ENCODE measurements at places on chromosomes 12 and 14.

DNA sequence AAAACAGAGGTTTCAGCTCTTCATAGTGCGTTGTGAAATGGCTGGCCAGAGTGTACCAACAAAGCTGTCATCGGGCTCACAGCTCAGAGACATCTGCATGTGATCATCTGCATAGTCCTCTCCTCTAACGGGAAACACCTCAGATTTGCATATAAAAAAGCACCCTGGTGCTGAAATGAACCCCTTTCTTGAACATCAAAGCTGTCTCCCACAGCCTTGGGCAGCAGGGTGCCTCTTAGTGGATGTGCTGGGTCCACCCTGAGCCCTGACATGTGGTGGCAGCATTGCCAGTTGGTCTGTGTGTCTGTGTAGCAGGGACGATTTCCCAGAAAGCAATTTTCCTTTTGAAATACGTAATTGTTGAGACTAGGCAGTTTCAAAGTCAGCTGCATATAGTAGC, 14.3 kb upstream of the PAPLN start:
- DNase-seq = no peak

DNA sequence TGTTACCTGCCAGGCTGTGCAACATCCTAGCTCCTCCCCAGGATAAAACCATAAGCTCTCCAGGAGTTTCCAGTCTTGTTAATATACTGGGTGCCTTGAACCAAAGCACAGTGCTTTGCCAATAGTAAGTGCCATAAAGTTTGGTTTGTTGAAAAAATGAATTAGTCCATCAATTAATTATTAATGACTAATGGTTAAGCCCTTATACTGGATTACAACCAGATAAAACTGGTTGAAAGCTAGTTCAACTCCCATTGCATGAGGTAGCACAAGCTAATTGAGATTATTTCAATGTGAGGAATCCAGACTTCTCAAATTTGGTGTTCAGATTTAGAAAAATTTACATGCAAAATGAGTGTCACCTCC, 1.6 kb upstream of the KRT3 start:
- DNase-seq = no peak

- no peak for DNase-seq
Observed at GRCh38 chr14:50399251-50400032, 2.8 kb upstream of the CDKL1 start.

- DNase-seq = no peak
Observed at GRCh38 chr12:15225136-15225862, 4.1 kb upstream of the RERG start.

DNA sequence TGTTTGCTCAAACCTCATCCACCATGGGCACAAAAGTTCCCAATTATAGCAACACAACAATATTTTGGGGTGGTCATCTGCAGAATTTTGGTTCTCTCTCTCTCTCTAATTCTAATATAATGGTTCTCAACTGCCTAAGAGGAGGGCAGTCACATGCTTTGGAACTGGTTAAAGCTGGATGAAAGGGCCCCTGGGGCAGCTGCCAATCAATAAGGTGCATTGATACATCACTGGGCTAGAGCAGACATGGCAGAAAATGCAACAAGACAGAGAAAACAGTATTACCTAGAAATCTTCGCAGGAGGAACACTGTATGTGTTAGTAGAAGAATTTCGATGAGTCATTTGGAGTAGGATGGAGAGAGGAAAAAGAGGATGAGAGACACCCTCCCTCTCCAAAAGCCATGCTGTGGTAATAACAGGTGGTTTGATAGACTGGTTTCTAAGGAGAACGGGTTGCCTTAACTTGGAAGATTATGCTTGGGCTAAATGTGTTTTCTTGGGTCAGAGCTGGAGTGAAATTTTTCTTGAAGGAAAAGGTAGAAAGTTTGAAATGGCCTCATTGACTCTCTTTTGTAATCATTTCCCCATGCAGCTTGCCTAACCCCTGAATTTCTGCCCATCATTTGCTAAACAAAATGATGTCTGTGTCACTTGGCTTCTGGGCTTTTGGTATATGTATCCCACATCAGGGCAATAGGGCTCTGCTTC, 67.1 kb upstream of the HIF1A start:
- no peak for DNase-seq

GRCh38 chr14:58772794-58773620, 135.2 kb downstream of the DACT1 start:
- no peak for DNase-seq

DNA sequence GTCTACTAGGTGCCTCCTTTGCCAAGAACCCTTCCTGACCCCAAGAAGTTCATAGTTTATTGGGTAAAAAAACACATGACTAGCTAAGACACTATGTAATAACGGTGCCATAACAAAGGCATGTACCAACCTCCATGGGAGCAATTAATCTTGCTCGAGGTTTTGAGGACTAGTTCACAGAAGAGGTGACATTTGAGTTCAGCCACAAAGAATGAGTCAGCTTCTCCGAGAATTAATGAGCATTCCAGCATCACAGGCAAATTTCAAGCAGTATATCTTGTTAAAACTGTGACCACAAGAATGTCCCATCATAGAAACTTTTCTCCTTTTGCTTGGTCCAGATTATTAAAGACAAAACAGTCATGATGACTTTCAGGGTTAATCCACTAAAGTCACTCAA, 113.0 kb upstream of the RAP1B start:
- DNase-seq = no peak

GRCh38 chr12:26401874-26402273, 206.5 kb downstream of the SSPN start:
- DNase-seq = no peak

- DNase-seq = no peak
Observed at GRCh38 chr14:90560991-90561390, 164.2 kb downstream of the CALM1 start.

DNA sequence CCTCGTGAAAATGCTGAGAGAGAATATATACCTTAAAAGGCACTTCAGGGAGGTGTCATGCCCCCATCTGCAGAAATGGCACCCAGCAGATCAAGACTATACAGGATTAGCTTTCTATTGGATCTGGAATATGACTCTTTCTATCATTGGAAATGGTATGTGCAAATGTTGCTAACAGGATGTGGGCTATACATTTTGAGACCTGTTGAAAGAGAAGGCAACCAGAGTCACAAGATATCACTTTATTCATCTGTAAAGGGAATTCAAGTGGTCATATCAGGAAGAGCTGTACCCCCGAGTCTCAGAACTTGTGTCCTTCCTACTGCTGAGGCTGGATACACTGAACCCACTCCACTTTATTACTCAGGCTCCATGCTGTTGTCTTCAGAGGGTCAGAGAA, 46.1 kb upstream of the FRMD6 start:
- no peak for DNase-seq

DNA sequence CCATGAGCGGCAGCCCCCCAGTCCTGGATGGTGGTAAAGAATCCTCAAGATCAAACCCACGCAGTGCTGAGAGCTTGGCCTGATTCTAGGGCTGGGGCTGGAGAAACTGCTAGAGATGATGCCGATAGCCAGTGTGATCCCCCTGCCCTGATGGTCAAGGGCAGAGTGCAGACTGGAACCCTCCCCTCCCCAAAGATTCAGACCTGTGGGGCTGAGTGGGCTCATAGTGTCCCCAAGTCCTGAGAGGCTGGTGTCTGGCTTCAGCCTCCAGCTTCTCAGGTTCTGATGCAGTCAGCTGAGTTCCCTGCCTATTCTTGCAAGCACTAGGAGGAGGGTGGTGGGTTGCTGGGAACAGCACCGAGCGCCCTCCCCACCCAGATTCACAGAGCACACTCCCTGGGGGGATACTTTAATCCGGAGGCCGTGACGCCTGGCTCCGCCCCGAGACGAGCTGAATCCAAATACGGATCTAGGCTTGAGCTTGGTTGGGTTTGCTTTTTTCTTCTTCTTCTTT, 11.9 kb downstream of the RHOF start:
- peak; percentile 69 for DNase-seq

DNA sequence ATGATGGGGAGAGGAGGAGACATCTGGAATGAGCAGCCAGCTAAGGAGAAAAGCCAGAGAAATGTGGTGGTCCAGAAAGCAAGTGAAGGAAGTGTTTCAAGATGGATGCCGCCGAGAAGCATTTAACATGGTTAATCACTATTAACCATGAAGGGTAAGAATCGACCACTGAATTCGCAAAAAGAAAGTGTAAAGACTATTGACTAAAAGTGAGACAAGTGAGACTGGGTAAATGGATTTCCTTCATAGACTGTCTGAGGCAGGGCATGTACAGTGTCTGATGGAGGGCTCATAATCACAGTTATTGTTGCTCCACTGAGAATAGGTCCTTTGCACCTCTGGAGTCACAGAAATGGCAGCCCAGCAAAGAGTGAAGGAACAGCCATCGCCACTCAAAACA, 25.3 kb upstream of the CLMN start:
- DNase-seq = no peak

- no peak for DNase-seq
Observed at GRCh38 chr14:94052662-94053061, 26.5 kb downstream of the OTUB2 start.

GRCh38 chr12:123049398-123050240, 69.1 kb downstream of the ARL6IP4 start:
- DNase-seq = no peak

GRCh38 chr14:92463141-92463540, 50.4 kb upstream of the RIN3 start:
- DNase-seq = no peak

DNA sequence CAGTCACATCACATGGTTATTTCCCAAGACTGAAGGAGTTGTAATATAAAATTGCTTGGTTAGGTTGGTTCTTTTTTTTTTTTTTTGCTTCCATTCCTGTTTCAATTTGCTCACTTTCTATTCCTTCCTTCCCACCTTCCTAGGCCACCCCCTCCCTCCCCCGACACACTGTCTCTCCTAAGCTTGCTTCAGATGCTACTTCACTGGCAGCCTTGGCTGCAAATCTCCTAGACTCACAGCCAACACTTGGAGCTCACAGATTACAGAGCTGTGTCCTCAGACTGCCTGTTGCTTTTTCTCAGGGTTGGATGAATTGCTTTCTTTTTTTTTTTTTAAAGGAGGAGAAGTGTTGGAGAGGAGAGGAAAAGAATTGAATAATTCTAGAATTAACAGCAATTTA, 77.3 kb upstream of the GRIN2B start:
- DNase-seq = no peak

- no peak for DNase-seq
Observed at GRCh38 chr12:105357162-105357691, 26.7 kb downstream of the C12orf75 start.

GRCh38 chr14:35365130-35366055, 39.2 kb downstream of the NFKBIA start:
- DNase-seq = no peak

- DNase-seq = no peak
Observed at GRCh38 chr12:47740606-47741339, 15.5 kb upstream of the ENDOU start.

- DNase-seq = peak; percentile 86
Observed at GRCh38 chr12:89179983-89180382, 172.3 kb downstream of the DUSP6 start.

GRCh38 chr12:51480978-51481377, 56.3 kb downstream of the SLC4A8 start:
- DNase-seq = no peak

GRCh38 chr12:27279826-27280225, 35.7 kb downstream of the STK38L start:
- no peak for DNase-seq

DNA sequence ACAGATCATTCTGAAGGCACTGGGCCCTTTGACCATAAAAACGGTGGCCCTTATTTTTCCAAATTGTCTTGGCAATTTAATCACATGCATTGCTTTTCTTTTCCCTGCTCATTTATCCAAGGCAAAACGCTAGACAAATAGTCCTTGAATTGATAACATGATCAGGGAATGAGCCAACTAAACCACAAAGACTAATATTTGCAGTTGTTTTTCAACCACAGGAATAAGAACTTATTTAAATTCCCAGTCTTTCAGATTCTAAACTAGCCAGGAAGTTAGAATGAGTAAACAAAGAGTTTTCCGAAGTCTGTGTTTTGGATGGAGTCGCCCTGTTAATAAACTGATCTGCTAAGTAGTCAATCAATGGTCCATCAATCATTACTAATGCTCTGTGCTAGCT, 14.9 kb downstream of the TBX5 start:
- DNase-seq = no peak

GRCh38 chr12:98646294-98647090, 1.4 kb downstream of the APAF1 start:
- peak; percentile 27 for DNase-seq

DNA sequence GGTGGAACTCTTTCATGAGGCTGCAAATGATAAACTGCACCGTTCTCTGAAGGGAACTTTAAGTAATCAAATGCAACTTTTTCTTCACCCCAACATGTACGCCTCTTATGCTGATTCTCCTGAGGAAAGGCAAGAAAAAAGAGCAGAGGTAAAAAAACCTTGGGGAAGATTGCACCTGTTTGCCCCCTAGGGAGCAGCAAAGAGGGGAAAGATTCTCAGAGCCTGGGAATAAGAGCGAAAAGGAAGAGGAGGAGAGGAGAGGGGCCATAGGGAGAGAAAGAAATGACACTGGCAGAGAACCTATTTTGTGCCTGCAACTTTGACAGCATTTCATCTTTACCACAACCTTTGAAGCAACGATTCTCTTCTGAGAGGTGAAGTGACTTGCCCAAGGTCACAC, 254.6 kb downstream of the KSR2 start:
- DNase-seq = no peak

- no peak for DNase-seq
Observed at GRCh38 chr12:23555180-23555824, 394.2 kb downstream of the SOX5 start.

DNA sequence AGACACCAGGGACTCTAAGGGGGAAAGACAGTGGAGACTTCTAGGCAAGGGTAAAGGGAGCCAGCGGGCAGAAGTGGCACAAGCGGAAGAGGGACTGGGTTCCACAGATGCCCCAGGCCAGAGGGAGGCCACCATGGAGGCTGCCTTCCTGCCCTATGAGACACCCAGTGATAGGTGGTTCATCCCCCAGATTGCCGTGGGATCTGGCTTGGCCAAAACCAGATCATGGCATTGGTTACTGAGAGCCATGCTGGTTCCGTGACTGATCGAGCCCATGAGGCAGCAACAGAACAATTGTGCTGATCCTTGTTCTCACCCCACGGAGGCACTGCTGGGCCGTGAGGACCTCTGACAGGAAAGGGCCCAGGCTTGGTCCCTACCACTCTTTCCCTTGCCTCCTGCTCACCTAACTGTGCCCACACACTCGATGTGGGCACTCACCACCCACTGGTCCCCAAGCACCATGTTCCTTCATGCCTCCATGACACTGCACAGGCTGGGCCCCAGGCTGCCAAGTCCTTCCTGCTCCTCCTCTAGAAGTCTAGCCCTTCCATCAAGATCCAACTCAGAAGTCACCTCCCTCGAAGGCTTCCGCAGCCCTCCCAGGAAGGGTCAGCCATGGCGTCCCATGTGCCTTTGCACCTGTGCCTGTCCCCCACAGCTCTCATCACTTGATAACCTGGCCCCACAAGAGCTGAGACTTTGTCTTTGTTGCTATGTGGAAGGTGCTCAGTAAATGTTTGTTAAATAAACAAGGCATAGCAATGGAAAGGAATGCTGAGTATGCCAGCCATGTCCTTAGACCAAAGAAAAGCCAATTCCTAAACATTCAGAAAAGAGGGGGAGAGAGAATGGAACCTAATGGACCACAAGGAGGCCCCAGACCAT, 7.3 kb downstream of the KRT79 start:
- no peak for DNase-seq
